CD4-positive, alpha-beta T cell treated with Interferon alpha-2 for 1 hour (primary cell): ENCODE measurements at places on chromosomes 7 and 10.

DNA sequence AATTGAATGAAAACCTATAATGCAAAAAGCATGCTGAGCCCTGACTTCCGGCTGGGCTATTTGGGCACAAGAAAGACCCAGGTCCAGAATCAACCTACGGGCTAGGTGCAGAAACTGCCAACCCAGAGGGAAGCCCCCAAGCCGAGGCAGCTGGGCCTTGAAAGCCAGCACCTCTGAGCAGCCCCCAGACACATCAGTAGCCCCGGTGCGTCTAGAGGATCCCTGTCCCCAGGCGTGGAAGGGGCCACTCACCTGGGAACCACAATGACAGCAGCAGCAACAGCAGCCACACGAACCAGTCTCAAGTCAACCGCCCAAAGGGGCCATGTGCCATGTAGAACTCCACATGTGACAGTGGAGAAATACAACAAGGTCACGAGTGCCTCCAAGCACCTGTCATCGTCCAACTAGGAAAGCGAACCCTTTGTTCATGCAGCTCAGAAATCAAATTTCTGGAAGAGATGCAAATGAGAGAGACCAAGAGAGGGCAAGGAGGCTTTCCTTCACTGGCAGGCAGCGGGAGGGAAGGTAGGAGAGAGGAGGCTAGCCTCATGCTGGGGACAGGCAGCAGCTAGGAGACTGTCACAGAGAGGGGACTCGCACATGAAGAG, 57.5 kb upstream of the CHST15 start:
- no peak for DNase-seq

DNA sequence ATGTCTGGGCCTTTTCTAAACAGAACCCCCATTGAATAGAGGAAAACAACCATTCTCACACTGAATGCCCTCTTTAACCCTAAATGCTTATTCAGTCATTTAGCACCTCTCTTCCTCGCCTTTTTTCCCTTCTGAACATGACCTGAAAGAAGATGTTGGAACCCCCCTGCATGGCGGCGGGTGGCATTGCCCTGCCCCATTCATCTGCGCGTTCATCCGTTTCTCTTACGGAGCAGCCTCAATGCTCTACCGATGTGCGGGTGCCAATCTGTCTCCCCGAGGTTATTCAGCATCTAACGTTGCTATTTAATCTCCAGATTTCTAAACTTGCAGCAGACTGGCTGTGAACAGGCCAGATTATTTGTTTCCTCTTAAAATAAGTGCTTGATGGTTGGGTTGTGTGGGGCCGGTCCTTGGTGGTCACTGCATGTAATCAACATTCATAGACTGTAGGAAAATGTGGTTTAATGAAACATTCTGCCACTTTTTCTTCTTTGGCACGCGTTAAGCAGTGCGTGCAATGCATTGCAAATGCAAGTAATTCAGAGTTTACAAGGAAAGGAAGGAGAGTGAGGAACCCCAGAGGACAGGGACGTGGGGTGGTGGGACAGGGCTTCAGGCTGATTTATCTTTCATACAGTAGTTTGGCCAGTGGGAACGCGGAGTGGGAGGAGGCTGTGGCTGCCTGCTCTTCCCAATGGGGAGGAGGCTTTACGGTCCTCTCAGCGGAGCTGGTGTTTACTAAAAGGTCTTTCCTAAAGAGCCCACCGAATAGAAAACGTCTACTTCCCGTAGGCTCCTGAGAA, 286.7 kb downstream of the DPP6 start:
- DNase-seq, result no peak

- DNase-seq, result no peak
These were observed 333.9 kb downstream of the ADRA2A start for GRCh38 chr10:111410740-111411139.

- DNase-seq, result no peak
These were observed 4.7 kb upstream of the ZYX start for GRCh38 chr7:143376396-143376795.

DNA sequence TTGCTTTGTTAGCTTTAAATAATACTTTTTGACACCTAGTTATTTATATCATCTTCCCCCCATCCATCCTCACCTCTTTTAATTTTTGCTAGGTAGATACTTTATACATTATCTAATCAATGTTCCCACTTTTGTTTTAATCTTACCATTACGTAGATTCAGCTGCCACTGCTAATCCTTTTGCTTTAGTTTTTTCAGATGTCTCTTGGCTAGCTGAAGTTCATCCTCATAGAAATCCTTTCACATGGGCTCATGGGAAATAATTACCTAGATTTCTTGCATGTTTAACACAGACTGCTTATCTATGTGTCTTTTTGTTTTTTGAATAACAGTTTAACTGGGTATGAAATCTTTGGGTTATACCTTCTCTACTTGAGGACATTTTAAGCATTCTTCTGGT, 60.1 kb downstream of the ZNRF2 start:
- no peak for DNase-seq

DNA sequence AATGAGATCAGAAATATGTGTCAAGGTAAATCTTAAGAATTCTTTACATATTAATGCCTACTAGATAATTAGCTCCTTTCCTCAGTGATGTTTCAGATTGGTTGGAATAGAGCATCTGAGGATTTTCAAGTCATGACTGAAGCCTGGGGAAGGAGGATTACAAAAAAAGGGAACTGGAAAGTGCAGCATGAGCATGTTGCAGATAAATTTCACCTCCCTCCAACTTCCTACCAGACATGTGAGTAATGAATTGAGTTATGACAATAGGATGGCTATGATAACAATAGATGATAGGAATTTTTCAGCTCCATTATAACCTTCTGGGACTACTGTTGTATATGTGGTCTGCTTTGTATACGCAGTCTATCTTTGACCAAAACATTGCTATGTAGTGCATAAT, 104.2 kb upstream of the RAB18 start:
- no peak for DNase-seq

- DNase-seq, result no peak
These were observed 17.6 kb downstream of the SLC35B4 start for GRCh38 chr7:134298902-134299683.

DNA sequence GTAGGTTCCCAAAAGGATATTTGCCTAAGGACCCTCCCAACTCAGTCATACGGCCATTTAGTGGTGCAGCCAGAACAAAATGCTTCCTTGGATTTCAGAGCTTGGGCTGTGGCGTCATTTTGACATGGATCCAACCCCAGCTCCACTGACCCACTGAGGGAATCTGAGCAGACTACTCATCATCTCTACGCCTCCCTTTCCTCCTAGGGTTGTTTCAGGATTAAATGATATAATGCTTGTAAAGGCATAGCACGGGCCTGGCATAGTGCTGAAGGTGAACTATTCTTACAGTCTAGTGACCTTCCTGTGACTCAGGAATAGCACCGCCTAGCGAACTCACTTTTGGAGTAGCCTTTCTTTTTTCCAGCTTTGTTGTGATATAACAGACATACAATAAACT, 70.3 kb upstream of the LOXL4 start:
- no peak for DNase-seq

DNA sequence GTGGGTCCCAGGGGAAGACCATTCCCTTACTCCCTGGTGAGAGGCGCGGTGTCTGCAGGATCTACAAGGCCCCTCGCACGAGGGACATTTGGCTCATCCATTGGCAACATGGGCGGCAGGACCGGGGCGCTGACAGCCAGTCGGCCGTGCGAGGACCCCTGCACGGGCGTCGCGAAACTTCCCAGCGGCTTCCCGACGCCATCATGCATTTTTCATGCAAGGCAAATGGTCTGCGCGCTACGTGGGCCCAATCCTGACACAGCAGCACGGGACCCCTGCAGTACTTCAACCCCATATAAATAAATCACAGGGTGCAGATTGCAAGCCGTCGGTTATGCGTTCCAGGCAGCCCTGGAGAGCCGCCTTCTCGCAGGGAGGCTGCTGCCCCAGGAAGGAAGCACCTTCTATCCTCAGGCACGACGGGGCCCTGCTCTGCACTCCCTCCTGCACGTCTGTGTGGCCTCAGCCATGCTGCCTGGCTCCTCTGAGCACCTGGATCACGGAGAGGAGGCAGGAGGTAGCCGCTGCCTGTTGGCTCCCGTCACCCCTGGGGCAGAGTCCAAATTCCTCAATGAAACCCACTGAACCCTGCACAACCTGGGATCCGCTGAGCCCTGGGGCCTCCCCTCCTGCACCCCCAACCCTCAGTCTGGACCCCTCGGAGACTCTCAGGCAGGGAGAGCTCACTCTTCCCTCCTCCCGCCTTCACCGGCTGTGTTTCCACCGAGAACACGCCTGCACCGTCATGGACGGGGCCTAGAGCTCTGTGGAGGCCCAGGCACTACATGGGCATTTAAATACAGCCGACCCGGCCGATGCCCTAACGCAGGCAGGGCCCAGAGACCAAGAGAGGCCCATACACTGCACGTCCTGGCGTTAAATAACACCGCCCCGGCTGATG, 90.5 kb downstream of the PDGFA start:
- DNase-seq, result no peak

DNA sequence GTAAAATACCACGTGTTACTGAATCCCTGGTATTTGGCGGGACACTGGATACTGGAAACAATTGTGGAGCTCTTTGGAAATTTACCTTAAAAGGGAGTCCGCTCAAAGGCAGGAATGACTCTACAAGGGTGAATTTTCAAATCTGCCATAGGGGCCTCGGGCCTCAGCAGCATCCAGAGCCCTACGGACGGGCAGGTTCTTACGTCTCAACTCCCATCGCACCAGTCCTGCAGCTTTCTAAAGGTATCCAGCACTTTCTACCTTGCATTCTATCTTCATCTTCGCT, 248 bp downstream of the PSPH start:
- DNase-seq, result no peak

DNA sequence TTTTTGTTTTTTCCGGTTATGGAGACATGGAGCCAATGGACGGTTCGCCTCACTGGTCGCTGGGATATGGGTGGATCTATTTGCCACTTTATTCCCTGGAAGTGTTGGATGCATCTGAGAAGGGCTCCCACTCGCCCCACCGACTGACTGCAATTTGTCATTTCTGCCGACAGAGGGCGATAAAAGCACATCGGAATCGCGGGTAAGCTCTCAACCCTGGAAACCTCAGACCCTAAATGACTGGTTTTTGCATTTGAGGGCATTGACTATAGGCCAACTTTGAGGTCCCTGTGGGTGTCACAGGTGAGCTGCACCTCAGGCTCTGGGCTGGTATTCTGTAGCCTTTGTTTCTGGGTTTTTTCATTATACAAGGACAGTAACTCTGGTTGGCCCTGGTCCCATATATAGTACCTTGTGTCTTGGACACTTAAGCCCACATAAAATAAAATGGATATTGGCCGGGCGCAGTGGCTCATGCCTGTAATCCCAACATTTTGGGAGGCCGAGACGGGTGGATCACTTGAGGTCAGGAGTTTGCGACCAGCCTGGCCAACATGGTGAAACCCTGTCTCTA, 11.9 kb upstream of the OPALIN start:
- peak; percentile 54 for DNase-seq

- DNase-seq, result no peak
These were observed 55.7 kb upstream of the GLCCI1 start for GRCh38 chr7:7912937-7913336.

GRCh38 chr7:70384024-70384423, 747.9 kb upstream of the GALNT17 start:
- DNase-seq, result no peak

DNA sequence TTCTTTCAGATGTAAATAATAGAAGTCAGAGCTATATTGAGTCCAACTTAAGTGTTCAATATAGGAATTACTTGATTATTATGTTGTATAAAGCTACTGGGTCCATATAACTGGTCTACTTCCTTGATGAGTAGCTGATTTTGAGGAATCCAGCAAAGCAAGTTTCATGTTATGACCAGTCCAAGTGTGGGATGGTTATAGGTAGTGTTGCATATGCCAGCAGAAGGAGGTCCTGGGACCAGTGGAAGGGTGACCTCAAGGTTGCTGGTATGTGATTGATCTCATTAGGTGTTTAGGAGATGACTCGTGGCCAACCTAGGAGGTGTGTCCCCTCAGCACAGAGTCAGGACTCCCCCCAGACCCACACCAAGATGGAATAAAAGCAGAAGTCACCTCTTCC, 551.5 kb downstream of the KCNMA1 start:
- DNase-seq, result no peak

- no peak for DNase-seq
These were observed 39.0 kb downstream of the TET1 start for GRCh38 chr10:68598978-68599770.

DNA sequence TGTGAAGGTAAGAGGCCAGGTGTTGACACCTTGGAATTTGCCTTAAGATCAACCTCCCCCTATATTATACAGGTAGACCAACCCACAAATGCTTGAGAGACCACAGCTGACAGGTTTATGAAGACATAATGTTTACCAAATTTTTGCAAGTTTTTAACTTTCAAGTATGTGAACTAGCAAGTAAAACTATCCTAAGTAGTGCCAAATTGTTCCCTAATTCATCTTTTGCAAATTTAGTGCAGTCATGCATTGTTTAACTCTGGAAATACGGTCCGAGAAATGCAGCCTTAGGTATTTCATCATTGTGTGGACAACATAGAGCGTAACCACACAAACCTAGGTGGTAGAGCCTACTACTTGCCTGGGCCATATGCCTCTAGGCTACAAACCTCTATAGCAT, 10.7 kb downstream of the UPP1 start:
- DNase-seq, result no peak
